ENCODE measurements at places on chromosomes 11 and 22.

- no peak for DNase-seq
These were observed 171.8 kb downstream of the ETS1 start for GRCh38 chr11:128415539-128415938.

- DNase-seq, result no peak
These were observed 5.8 kb upstream of the TTC12 start for GRCh38 chr11:113308601-113309000.

GRCh38 chr11:36411202-36411640 lies 98.9 kb downstream of the TRAF6 start:
- no peak for DNase-seq

- no peak for DNase-seq
These were observed 61.5 kb upstream of the GRIA4 start for GRCh38 chr11:105548359-105548758.

Data from left lung (tissue), 14 donors.